ENCODE measurements at places on chromosomes 7 and 10.
A peak's percentile ranks its signal among the peaks of the same experiment; 100 is the strongest.

GRCh38 chr7:329691-330281 lies 39.8 kb downstream of the FOXL3 start:
- no peak overlapping the region for H3K4me3 ChIP-seq
- no peaks in the 10 kb centered on the region for H3K27me3 ChIP-seq
- no peaks in the 10 kb centered on the region for H3K36me3 ChIP-seq
- DNase-seq = peak; percentile 98

DNA sequence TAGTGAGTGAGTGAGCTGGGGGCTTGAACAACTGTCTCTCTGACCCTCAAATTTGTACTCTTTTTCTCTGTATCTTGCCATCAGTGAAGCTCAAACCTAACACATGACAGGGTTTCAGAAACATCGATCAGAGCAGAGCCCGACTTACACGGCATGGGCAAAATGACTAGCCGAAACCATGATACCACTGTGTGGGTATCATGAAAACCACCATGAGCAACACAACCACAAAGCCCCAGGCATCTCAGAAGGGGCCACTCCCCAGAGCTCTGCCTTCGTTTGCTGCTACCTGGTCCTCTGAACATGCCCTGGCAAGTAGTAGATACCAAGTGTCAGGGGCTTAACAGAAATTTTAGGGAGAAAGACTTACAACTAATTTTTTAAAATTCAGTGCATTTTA lies 308.5 kb downstream of the WDR11 start:
- no peaks in the 10 kb centered on the region for H3K27me3 ChIP-seq
- DNase-seq = no peak
- H3K36me3 ChIP-seq = no peaks in the 10 kb centered on the region
- peaks cover 32% of the 10 kb centered on the region for H3K4me1 ChIP-seq
- no peak overlapping the region for H3K4me3 ChIP-seq

GRCh38 chr7:17706275-17706674 lies 234.0 kb downstream of the SNX13 start:
- no peak for DNase-seq
- no peaks in the 10 kb centered on the region for H3K27me3 ChIP-seq
- no peaks in the 10 kb centered on the region for H3K4me1 ChIP-seq
- no peak overlapping the region for H3K4me3 ChIP-seq
- H3K27ac ChIP-seq = no peak overlapping the region

DNA sequence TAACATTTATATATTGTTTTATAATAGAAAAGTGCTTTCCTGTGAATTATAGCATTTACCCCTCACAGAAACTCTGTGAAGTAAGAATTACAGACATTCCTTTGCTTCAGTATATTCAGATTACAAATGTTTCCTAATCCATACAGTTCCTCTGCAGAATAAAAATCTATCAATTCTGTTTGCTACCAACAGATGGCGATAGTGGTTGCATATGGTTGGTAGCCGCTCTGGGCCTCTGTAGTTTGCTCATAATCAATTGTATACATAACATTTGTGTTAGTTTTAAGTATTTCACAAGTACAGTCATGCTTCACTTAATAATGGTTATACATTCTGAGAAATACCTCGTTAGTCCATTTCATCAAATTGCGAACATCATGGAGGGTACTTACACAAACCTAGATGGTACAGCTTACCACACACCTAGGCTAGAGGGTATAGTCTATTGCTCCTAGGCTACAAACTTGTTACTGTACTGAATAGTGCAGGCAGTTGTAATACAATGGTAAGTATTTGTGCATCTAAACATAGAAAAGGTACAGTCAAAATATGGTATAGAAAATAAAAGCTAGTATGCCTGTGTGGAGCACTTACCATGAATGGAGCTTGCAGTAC lies 94.4 kb upstream of the STEAP4 start:
- H3K4me3 ChIP-seq = no peak overlapping the region
- H3K4me1 ChIP-seq = no peaks in the 10 kb centered on the region
- no peaks in the 10 kb centered on the region for H3K27me3 ChIP-seq
- no peak for DNase-seq
- no peaks in the 10 kb centered on the region for H3K36me3 ChIP-seq

- no peak overlapping the region for H3K27ac ChIP-seq
- no peak overlapping the region for H3K4me3 ChIP-seq
- DNase-seq = no peak
- no peaks in the 10 kb centered on the region for H3K4me1 ChIP-seq
- H3K36me3 ChIP-seq = no peaks in the 10 kb centered on the region
Measured at GRCh38 chr7:69860486-69860885, 262.2 kb downstream of the AUTS2 start.
